ENCODE measurements at places on chromosomes 11 and 22.
A peak's percentile ranks its signal among the peaks of the same experiment; 100 is the strongest.

GRCh38 chr11:35031867-35032266 lies 107.1 kb upstream of the CD44 start:
- no peak for DNase-seq

GRCh38 chr22:16824716-16825687 lies at the start of gene XKR3:
Gene XKR3, minus strand, starts transcription at chr22:16825411. Its CDS starts 17,338 bp downstream, at chr22:16808073.
- DNase-seq: no peak

DNA sequence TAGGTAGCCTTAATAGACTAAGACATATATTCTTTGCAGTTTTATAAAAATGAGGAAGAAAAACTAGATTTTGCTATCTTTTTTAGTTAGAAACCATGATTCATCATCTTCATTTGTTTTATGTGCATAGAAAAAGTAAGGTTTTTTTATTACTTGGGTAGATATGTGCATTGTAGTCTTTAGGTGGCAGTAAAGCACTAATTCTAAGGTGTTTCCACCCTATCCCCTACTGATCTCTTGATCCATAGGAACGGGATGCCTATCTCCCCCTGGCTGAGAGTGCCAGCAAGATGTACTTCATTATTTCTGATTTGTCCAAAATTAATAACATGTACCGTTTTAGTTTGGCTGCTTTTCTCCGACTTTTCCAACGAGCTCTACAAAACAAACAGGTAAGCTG lies 148.1 kb downstream of the DYNC2H1 start:
- DNase-seq: no peak

GRCh38 chr11:37040921-37041320 lies 442.9 kb upstream of the RAG2 start:
- no peak for DNase-seq

GRCh38 chr11:63917692-63918506 lies 935 bp upstream of the RCOR2 start:
- DNase-seq: no peak

DNA sequence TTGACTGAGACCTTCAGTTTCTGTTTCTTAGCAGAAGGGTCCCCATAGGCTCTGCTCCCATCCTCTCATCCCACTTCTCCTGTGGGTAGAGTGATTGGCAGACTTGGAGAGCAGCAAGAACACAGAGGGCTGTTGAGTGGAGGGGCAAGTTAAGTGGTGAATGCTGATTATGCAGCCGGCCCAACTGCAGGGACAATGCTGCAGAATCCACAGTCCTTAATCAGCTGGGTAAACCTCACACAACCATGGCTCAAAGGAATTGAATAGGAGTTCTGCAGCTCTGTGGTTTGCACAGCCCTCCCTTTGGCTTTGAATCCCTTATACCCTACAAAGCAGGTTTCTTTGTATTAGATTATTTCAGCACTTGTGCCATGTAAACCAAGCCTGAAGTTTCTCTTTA lies 161.1 kb downstream of the NAV2 start:
- no peak for DNase-seq

- DNase-seq: no peak
These were observed 87.5 kb upstream of the PARVA start for GRCh38 chr11:12289667-12290476.

- DNase-seq: no peak
These were observed 257.7 kb upstream of the PLET1 start for GRCh38 chr11:112518371-112518770.

DNA sequence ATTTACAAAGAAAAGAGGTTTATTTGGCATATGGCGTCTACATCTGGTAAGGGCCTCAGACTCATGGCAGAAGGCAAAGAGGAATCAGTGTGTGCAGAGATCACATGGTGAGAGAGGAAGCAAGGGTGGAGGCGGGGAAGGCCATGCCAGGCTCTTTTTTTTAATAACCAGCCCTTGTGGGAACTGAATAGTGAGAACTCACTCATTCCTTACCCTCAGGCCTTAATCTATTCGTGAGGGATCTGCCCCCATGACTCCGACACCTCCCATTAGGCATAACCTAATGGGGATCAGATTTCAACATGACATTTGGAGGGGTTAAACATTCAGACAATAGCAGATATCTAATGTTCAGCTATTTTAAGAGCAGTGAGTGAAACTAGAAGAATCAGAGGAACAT lies 55.7 kb downstream of the ATM start:
- DNase-seq: no peak

DNA sequence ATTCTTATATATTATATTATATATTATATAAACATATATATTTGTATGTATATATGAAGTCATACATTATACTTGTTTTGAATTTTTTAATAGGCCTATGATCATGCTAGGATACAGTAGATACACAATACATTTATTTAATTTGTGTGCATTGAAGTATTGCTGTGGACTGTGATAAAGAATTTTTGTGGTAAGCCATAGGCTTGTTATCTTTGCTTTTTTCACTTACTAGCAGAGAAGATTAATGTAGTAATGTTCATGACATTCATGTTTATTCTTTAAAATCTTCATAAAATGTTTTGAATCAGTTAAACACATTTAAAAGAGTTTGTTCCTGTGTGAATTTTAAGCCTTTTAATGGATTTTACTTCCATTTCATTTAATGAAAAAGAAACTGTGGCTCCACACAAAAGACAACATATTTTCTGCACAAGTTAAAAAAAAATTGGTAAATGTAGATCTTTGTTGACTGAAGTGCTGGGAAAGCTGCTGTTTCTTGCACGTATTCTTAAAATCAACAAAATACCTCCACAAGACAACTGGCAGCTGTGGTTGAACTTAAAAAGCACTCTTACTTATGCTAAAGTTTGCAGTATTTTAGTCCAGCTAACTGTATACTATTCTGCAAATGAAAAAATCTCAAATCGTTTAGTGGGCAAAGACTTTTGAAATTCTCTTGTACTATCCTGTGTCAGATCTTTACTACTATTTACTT lies 156.2 kb downstream of the TMEM135 start:
- no peak for DNase-seq

DNA sequence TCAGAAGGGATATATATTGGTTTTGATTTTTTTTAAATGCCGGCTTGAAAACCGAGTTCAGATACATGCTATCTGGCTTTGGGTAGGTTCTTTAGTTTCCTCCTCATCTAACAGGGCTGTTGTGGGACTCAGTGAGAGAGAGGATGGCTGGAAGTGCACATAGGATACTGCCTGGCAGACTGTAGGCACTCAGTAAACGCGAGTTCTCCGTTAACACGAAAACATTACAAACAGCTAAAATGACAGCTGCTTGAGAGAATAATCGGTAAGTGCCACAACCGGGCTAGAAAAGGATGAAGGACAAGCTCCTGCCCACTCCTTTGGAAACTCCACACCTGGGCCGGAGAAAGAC lies 369 bp downstream of the XRRA1 start:
- DNase-seq: no peak

- no peak for DNase-seq
These were observed 47.6 kb downstream of the MOB2 start for GRCh38 chr11:1438967-1439330.

- DNase-seq: peak; percentile 34
These were observed 801 bp upstream of the TXNRD2 start for GRCh38 chr22:19942157-19943081.

- DNase-seq: no peak
These were observed 156.4 kb upstream of the NARS2 start for GRCh38 chr11:78731027-78731426.

GRCh38 chr11:74522776-74523175 lies 29.3 kb upstream of the LIPT2 start:
- no peak for DNase-seq

DNA sequence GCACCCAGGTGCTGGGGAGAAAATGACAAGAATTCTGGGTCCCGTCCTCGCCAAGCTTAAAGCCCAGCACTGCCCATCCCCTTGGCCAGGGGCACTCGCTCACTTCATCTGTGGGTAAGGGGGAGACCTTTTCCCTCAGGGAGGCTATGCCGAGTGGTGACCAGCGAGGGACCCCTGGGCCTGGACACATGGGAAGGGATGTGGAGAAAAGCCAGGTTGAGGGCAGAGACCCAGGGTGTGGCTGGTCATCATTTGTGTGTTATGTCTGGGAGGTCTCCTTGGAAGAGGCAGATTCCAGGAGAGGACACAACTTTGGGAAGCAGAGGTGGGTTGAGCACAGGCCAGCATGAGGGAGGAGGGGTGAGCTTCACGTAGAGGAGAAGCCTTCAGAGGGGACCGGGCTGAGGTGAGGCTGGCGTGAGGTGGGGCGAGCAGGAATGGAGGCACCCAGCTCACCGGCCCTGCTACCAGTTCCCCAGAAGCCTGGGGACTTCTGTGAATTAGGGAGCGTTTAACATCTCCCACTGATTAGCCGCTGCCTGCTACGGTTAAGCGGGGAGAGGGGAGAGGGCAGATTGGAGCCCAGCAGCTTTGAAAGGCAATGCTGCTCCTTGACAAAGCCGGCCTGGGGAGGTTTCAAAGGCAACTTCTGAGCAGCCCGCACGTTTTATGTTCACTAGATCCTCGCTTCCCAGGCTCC lies 25.8 kb upstream of the NECTIN1 start:
- no peak for DNase-seq

- DNase-seq: no peak
These were observed 4.6 kb upstream of the DIXDC1 start for GRCh38 chr11:111932611-111932950.

DNA sequence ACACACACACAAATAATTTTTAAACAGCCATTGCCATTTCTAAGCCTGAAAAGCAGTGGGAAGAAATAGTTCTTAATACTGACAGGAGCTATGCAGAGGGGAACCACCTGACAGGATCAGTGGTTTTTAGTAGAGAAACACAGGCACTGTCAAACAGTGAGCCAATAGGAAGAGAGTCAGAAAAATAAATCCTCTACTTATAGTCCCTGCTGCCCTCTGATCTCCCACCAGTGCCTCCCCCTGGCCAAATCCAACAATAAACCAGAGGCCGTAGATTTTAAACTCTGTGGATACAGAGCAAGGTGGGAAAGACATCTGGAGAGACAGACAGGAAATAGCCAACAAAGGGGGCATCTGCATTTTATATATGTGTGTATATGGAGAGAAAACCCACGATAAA lies 7.9 kb upstream of the OR56B4 start:
- no peak for DNase-seq

- DNase-seq: no peak
These were observed 33.5 kb downstream of the LRP5 start for GRCh38 chr11:68345776-68346461.

DNA sequence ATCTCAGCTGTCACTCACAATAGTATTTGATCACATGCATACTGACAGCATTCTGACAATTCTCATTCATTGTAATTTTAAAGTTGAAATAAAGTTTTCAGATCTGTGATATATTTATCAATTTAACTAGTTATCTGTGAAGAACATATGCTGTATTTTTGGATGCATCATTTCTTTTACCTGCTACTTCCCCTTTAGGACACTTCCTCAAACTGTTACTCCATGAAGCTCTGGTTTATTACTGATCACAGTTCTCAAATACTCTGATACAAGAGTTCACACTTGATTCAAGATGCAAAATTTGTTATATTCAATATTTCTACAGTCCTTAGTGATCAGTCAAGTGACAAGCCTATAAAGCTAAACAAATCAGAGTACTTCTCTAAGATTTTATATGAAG lies 1655.2 kb downstream of the LRRC4C start:
- no peak for DNase-seq

- DNase-seq: no peak
These were observed 79.0 kb downstream of the BUD13 start for GRCh38 chr11:116693593-116694348.

DNA sequence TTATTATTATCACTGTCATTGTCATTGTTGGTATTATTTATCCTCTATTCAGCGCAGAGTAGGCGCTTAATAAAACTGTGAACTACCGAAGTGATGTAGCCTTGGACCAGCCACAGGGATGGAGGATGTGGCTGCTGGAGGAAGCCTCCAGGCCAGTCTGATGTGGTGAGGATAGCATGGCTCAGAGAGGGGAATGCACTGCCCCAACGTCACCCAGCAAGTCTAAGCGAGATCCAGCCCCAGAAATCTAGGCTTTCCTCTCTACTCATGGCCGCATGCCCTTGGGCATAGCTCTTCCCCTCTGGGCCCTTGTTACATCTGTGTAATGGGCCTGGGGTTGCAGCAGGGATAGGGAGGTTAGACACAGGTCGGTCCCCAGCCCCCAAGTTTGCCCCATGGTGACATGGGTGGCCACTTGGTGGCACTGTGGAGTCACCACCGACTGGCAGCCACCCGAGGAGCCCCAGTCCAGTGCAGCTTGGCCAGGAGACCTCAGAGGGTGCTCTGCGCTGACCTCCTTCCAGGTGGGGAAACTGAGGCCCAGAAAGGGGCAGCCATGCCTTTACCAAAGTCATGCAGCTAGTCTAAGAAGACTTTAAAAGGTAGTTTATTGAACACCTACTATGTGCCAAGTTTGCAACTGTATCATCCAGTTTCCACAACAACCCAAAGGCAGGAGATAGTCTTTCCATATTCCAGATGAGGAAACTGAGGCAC lies 395.7 kb downstream of the MN1 start:
- no peak for DNase-seq

DNA sequence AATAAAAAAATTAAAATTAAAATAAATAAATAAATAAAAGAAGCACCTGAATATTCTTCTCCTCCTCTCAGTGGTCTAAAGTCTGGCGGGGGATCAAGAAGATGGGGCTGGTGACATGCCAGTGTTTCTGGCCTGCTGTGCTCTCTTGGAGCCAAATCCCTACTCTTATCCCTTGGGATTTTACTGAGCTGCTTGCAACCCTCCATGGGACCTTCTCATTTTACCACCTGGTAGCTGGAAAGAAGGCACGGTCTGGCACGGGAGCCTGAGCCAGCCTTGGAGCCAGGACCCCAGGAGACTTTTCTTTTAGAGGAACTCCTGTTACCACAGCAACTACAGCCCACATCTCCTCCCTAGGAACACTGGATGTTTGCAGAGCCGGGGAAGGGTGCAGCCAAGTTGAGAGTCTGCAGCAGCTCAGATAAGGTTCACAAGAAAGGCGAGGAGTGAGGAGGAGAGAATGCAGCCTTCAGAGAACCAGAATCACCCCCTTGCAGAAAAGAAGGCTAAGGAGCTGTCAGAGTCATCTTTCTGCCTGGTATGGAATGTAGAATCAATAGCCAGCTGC lies 21.4 kb downstream of the CD6 start:
- DNase-seq: no peak

GRCh38 chr11:73969991-73970800 lies 12.4 kb downstream of the UCP2 start:
- DNase-seq: no peak

DNA sequence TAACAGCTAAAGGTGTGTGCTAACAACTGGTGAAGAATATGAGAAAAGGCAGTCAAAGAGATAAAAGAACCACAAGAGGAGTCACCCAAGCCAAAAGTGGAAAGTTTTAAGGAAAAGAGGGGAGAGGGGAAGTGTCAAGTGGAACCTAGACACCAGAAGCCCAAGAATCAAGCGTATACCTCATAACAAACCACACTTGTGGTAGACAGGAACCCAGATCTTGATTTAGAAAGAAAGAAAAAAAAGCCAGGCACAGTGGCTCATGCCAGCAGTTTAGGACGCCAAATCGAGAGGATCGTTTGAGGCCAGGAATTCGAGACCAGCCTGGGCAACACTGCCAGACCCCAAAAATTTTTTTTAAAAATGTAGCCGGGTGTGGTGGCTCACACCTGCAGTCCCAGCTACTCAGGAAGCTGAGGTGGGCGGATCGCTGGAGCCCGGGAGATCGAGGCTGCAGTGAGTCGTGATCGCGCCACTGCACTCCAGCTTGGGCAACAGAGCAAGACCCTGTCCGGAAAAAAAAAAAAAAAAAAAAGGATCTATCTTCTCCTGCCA lies 877 bp downstream of the SLC25A17 start:
- DNase-seq: no peak
